AG08396 (cell line): ENCODE measurements at places on chromosomes 12 and 14.

DNA sequence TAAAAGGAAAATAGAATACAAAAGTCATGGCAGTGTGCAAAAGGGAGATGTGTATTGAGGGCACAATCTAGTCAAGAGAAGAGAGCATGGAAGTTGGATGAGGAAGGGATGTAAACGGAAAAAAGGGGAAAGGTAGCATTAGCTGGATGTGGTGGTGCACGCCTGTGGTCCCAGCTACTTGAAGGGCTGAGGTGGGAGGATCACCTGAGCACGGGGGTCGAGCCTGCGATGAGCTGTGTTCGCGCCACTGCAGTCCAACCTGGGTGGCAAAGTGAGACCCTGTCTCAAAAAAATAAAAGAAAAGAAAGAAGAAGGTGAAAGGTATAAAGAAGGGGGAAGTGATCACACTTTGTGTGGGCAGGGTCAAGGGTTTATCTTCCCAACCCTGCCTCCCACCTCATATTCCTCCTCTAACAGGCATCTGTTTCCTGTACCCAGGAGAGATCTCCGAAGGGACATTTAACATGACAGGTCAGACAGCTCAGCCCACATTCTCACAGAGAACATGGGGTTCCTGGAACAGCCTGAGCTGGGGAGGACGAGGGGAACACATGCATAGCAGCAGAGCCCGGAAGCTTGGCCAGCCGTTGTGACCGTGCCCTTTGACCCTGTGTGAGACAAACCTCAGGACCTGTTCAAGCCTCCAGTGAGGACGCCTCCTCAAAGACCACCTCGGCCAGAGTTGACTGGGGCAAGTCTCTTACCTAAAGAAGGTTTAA, 8.9 kb downstream of the RNASE11 start:
- DNase-seq, result no peak

DNA sequence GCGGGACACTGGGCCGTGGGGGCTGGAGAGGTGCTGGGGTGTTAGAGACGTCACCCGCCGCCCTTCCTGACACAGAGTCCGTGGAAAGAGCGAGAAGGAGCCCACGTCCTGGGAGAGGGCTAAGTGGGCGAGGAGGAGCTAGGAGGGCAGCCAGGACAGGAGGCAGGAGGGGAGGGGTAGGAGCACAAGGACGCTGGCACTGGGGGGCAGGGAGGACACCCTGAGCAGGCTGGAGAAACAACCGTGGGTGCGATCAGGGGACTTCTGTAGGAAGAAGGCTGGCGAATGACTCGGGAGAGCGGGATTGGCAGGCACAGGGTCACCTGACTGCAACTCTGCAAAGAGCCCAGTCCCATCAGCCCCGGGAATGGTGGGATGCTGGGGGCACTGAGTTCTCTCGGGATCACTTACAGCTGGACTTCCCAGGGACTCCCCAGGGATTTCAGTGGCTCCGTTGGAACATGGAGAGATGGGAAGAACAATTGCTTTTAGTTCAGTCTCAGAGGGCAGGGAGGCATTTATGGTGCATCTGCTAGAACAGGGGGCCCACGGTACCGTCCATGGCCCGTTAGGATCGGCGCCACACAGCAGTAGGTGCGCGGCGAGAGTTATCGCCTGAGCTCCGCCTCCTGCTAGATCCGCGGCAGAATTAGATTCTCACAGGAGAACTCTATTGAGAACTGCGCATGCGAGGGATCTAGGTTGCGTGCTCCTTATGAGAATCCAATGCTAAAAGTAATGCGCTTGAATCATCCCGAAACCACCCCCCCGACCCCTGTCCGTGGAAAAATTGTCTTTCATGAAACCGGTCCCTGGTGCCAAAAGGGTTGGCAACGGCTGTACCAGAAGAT, 24.3 kb downstream of the UBR7 start:
- peak; percentile 70 for DNase-seq

GRCh38 chr14:61467296-61467695, 145.9 kb downstream of the PRKCH start:
- no peak for DNase-seq

DNA sequence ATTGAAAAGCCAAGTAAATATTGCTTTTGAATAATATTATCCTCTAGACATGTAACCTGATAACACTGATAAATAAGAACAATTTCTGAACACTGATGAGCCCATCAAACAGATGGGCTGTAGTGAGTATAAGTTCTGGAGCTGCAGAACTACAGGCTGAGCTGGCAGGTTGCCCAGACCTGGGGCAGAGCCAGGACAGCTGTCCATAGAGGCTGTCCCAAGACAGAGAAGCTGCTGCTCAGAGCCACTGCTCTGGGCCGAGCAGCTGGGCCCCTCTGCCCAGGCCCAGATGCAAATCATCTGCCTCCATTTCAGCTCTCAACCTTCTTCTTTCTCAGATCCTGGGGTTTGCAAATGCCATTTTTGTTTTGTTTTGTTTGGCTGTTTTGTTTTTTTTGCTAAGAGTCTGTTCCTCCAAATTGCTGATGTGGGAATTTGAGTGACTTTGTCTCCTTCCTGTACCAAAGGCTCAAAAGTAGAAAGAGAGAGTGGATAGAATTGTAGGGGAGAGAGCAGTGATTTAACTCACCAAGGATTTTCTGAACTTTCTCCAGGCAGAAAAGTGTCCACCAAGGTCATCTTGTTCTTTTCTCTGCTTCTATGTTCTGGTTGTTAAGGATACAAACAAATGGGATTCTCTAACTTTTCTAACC, 4.0 kb upstream of the TESPA1 start:
- DNase-seq, result no peak

- no peak for DNase-seq
Observed at GRCh38 chr14:32737621-32738020, 201.1 kb upstream of the NPAS3 start.

DNA sequence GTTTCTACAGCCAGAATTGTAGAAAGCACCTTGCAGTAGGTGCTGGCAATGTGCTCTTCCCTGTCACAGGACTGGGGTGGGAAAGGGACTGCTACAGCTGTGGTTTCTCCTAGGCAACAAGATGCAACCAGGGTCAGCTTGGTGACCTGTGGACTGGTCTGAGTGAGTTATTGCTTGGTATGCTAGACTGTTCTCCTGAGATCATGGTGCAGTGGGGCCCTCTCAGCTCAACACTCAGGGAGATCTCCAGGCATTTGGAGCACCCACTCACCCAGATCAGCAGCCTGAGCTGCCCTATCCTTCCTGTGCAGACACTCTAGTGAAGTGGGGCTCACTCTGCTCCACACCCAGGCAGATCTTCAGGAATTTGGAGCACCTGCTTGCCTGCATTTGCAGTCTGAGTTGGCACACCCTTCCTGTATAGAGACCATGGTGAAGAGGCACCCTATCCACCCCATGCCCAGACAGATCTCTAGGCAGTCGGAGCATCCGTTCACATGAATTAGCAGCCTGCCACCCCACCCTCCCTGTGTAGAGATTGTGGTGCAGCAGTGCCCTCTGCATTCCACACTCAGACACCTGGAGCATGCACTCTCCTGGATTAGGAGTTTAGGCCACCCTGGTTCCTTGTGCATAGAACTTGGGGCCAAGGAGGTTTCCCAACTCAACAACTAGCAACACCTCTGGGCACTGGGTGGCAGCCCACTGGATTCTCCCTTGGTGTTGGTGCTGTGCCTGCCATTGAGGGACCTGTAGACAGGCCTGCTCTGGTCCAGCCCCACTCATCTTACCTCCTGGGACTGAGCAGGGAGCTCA, 3.8 kb upstream of the FAM186B start:
- no peak for DNase-seq

- DNase-seq, result no peak
Observed at GRCh38 chr12:119742700-119743099, 74.8 kb downstream of the PRKAB1 start.

DNA sequence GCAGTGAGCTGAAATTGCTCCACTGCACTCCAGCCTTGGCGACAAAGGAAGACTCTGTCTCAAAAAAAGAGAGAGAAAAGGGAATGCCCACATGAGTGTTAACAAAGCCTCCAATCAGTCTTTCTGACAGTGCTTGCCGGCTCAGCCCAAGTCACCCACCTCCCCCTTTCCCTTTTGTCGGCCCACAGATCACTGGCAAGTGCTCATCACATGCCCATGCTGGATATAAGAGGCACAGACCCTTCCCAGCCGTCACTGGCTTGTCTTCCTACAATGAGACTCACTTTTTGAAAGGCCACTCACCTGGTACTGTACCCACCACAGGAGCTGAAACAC, 70.8 kb downstream of the CCDC88C start:
- no peak for DNase-seq

GRCh38 chr12:51917041-51917590, 9.8 kb downstream of the ACVRL1 start:
- DNase-seq, result no peak

DNA sequence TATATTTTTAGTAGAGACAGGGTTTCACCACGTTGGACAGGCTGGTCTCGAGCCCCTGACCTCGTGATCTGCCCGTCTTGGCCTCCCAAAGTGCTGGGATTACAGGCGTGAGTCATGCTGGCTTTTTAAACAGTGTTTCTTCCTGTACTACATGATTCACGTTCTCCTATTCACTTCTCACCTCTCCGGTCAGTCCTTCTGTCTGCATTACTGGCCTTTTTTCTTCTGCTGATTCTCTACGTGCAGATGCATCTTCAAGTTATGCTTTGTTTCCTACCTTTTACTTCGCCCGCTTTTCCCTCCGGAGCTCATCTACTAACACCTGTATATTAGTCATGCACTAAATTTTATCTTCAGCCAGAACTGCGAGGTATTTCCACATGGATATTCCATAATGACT, 296.2 kb upstream of the FLRT2 start:
- no peak for DNase-seq

DNA sequence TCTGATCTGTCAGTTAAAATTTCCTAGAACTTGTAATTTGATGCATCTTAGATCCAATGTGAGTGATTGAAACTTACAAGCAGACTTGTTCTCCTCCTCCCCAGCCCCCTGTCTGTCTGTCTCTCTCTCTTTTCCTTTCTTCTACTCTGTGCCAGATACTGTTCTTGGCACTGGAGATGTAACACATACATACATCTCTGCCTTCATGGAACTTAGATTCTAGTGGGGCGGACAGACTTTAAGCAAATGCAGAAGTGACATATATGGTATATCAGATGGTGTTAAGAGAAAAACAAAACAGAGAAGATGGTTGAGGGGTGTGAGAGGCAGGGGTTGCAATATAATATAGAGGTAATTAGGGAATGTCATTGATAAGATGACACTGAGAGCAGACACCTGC, 6.6 kb downstream of the CHST11 start:
- no peak for DNase-seq

- DNase-seq, result peak; percentile 22
Observed at GRCh38 chr12:1705774-1706631, 15.1 kb downstream of the ADIPOR2 start.

DNA sequence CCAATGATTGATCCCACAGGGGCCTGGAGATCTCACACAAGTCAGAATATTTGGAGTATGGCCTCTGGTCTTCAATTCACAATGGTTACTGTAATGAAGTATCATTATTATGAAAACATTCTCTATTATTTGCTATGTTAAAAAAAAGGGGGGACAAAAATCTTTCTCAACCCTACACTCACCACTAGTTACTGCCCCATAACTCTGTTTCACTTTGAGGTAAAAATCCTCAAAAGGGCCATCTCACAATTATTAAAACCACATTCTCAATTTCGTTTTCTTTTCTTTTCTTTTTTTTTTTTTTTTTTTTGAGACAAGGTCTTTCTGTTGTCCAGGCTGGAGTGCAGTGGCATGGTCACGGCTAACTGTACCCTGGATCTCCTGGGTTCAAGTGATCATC, 59.6 kb upstream of the KCNC2 start:
- no peak for DNase-seq

GRCh38 chr14:37588667-37588955, 6.4 kb downstream of the FOXA1 start:
- DNase-seq, result no peak

DNA sequence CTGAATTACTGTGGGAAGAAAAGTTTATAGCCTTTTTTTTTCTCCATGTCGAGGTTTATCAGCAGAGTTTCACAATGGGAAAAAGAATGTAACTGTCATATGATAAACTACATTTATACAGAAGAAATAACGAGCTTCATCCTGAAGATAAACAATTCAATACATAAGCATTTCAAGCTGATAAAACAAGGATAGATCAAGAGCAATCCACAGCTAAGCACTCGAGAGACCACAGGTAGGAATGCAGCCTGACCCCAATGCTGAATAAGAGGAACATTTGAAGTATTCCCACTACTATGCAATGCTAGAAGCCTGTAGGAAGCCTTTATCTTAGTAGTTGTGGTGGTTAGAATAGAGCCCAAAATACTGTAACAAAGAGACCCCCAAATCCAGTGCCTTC, 32.6 kb upstream of the DAAM1 start:
- no peak for DNase-seq

DNA sequence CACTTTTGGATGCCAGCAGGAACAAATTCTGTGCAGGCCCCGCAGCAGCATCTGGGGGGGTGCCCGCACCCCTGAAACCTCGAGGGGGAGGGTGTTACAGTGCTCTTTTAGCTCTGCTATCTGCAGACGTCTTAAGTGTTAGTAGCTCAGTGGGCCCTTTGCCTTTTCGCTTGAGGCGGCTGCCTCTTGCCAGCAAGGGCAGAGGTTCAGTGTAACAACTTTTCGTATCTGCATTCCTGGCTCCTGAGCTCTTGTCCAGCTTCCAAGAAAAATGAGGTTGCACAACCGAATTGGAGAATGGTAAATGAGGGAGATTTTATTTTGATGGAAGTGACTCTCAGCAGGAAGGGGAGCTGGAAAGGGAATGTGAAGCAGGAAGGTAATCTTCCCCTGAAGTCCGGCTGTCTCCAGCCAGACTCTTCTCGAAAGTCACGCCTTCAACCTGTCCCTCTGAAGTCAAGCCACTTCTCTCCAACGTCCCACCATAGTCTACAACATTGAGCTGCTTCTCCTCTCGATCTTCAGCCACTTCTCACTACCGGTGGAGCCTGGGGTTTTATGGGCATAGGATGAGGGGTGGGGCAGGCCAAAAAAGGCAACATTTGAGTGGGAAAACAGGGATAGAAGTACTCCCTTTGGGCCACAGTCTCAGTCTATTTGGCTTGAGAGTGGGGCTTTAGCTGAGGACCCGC, 17.8 kb downstream of the TAS2R50 start:
- peak; percentile 45 for DNase-seq

GRCh38 chr12:29796823-29797263, 13.1 kb upstream of the TMTC1 start:
- DNase-seq, result peak; percentile 83

DNA sequence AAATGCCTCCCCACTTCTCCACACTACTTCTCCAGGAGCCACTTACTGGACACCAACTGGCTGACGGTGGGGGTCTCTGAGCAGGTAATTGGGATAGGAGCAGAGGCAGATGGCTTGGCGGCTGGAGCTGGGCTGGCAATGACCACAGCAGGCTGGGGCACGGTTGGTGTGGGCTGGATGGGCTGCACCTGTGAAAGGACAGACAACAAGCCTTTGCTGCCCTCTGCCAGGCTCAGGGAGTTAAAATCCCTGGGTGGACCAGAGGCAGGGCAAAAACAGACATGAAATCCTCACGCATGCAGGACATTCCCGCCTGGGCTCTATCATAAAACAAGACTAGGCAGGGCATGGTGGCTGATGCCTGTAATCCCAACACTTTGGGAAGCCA, 19.3 kb upstream of the TFCP2 start:
- no peak for DNase-seq
